ENCODE measurements at places on chromosomes 6 and 20.
A peak's percentile ranks its signal among the peaks of the same experiment; 100 is the strongest.

GRCh38 chr6:7813704-7814103 is 87.8 kb downstream of the BMP6 start:
- no peak for DNase-seq

DNA sequence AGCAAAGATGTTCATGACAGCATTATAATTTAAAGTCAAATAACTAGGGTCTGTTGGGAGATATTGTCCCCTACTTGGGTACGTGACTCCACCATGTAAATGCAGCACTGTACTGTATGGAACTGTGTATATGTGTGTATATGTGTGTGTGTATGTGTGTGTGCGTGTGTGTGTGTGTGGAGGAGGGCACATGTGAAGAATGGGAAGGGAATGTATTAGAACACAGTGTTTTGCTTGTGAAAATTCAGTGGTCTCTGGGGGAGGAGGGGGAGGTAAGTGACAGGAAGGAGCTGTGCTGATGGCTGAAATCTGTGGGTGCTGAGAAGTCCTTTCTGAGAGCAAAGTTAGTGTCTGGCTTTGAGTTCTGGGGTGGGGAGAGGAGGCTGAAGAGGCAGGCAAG is 23.9 kb upstream of the VEGFA start:
- DNase-seq, result no peak

- DNase-seq, result no peak
Observed at GRCh38 chr20:6421321-6422248, 298.8 kb upstream of the FERMT1 start.

GRCh38 chr6:131281471-131282270 is 146.4 kb downstream of the AKAP7 start:
- peak; percentile 59 for DNase-seq

DNA sequence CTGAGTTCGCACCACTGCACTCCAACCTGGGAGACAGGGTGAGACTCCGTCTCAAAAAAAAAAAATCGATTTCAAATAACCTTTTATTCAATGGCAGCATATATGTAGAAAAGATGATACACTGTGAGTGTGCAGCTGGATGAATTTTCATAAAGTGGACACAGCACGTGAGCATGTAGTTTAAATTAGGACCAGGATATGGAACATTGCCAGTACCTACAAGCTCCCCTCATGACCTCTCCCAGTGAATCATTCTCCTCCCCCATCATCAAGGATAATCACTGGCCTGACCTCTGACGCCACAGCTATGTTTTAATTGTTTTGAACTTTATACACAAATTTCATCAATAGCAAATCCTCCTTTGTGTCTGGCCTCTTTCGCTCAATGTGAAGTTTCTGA is 53.8 kb upstream of the HDAC2 start:
- DNase-seq, result no peak

DNA sequence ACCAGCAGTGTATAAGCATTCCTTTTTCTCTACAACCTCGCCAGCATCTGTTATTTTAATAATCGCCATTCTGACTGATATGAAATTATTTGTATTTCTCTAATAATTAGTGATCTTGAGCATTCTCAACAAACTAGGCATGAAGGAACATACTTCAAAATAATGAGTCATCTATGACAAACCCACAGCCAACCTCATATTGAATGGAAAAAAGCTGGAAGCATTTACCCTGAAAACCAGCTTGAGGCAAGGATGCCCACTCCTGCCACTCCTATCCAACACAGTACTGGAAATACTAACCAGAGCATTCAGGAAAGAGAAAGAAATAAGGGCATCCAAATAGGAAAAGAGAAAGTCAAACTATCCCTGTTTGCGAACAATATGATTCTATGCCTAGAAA is 390.6 kb upstream of the ID4 start:
- DNase-seq, result no peak

DNA sequence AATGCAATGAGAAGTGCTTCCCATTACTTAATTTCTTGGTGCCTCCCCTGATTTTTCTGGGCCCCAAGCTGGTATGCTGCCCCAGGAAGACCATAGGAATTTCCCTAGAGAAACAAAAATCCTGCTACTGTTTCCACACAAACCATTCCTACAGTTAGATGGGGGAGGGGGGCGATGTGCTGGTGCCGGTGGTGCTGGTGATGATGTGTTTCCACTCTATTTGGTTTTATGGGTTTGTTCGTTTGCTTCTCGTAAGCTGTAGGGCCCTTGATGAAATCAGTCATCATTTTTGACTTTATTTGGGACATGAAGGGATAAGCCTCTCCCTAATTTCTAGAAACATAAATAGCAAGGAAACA is 105.1 kb downstream of the MKKS start:
- DNase-seq, result no peak

Measured in CD4-positive, alpha-beta T cell treated with Interferon alpha-2 for 1 hour (primary cell).